ENCODE measurements at places on chromosomes 12 and 14.

DNA sequence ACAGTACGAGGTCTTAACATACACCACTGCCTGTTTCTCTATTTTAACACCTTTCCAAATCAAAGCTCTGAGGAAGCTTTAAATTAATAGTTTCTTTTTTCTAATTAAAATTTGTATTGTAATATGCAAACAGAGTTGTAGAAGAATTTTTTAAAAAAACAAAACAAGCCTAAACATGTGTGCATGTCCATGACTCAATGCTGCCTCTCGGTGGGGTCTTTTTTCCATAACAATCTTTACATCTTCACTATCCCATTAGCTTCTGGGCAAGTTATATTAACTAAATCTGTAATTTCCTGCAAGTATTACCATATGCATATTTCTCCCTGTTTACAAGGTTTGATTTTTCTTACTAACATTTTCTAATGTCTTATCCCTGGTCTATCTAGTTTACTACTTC is 143.9 kb upstream of the NAV3 start:
- no peak for DNase-seq

GRCh38 chr12:12741660-12742059 is 24.5 kb downstream of the CDKN1B start:
- no peak for DNase-seq

DNA sequence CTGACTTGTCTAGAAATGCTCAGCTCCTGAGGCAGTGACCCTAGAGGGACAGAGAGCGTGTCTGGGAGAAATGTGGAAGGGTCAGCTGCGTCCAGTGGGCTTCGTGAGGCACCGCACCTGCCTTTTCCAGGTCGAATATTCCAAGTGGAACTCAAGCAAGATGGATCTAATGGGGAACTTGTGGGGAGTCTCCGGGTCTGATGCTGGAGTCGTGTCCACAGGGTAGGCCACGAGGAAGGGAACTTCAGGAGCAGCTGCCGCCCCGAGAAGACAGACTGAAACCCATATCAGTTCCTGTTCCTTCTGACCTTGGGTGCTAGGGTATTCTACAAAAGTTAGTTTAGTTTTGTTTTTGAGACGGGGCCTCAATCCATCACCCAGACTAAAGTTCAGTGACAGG is 67.5 kb downstream of the TNFAIP2 start:
- no peak for DNase-seq

GRCh38 chr12:4909410-4909733 is 333 bp upstream of the KCNA1 start:
- DNase-seq = no peak

GRCh38 chr14:93832665-93833064 is 44.4 kb upstream of the PRIMA1 start:
- no peak for DNase-seq

DNA sequence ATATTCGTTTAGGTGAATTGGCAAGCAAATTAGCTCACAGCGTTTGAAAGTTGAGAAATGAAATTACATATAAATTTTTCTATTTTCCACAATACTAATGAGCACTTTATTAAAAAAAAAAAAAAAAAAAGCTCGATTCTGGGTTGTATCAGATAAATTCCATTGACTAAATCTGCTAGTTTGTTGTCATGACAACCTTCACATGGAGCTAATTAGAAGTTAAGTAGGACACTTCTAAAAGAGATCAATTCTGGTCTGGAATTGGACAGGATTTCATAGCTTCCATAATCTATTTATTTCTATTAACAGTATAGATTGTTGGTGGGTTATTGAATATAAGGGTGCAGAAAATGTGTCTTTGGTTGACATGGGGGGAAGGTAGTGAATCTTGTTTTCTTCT is 85.5 kb upstream of the NEDD1 start:
- no peak for DNase-seq

GRCh38 chr12:105225505-105226015 is 10.4 kb downstream of the APPL2 start:
- DNase-seq = no peak

DNA sequence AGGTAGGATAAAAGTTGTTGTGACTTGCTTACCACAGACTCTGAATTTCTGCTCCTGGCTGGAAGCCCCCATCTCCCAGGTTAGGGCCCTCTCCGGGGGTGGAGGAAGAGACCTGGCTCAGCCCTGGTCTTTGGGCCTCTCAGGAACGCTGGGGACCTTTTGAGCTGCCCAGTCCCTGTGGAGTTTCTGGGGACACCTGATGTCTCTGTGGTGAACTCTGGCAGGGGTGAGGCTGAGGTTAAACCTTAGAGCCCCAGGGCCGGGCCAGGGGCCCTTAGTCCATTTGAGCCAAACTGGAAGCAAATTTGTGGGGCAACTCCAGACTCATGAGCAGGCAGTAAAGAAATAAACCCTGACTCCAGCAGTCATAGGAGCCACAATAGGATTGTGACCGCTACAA is 112.1 kb downstream of the ADGRD1 start:
- no peak for DNase-seq

DNA sequence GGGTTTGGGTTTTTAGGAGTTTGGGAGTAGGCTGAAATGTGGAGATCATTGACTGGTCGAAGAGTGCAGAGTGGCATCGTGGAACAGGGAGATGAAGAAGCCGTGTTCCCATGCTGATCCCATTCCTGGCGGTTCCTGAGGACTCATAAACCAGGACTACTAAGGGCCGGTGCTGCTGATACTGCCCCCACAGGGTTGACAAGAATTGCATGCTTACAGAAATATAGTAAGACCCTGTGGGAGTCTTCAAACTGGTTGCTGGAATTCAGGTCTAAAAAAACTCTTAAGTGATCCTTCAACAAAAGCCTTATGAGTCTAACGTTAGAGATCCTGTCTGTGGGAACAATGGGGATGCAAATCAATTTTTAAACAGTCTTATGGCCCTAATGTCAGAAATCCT is 64.0 kb upstream of the ARHGAP5 start:
- no peak for DNase-seq

- DNase-seq = no peak
Measured at GRCh38 chr12:106378788-106379187, 21.2 kb downstream of the POLR3B start.

DNA sequence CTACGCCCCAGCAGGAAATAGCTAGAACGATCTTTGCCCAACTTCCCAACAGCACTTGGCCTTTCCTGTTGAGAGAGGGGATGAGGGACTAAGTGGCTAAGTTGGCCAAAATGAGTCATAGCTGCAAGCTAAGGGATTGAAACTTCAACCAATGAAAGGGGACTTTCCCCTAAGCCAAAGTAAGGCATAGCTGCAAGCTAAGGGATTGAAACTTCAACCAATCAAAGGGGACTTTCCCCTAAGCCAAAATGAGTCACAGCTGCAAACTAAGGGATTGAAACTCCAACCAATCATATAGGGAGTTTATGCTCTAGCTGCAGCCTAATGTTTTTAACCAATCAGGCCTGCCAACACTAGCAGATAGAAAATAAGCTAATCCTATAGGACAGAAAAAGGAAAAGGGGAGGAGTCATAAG is 100.5 kb upstream of the SSTR1 start:
- no peak for DNase-seq

- DNase-seq = no peak
Measured at GRCh38 chr12:39378341-39378740, 64.6 kb downstream of the KIF21A start.

DNA sequence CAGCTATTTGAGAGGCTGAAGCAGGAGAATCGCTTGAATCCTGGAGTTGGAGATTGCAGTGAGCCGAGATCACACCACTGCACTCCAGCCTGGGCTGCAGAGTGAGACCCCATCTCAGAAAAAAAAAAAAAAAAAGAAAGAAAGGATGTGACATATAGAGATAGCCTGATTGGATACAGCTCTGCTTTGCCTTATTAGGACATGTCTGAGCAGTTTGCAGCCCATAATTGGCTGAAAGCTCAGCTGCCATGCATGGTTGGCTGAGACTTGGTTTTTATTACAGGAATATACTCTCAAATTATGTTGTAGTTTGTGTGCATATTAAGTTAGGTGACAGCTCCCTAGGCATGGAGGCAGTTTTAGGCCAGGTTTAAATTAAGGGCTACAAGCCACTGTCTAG is 6.3 kb downstream of the TIGAR start:
- no peak for DNase-seq

GRCh38 chr14:60648249-60648933 is 886 bp downstream of the SIX1 start:
- DNase-seq = no peak

DNA sequence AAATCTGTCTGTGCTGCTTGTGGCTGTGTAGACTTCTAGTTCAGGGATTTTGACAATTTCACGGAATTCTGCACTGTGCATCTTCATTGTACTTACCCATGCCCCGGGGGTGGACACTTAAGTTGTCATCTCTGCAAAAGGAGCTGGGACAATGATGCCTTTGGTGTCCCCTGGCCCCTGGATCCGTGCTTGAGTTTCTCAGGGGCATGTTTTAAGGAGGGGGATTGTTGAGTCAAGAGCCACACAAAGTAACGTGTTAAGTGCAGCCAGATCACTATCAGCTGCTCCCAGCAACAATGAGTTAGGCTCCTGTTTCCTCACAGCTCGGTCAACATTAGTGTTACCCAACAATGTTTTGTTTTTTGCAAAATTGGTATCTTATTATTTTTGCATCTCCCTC is 305.0 kb upstream of the DIO3 start:
- no peak for DNase-seq
